ENCODE measurements at places on chromosomes 16 and 17.

DNA sequence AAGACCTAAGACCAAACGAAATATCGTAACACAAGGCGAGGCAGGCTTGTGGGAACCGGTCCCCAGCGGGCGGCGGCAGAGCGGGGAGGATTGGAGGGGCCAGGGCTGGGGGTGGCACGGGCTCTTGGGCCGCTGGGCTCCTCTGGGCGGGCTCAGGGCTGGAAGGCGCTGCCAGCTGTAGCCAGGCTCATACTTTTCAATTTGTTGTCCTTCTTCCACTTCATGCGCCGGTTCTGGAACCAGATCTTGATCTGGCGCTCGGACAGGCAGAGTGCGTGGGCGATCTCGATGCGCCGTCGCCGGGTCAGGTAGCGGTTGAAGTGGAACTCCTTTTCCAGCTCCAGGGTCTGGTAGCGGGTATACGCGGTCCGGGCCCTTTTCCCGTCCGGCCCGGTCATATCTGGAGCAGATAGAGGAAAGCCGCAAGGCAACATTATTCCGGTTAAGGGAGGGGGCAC is 1.5 kb downstream of the HOXB5 start:
- DNase-seq = no peak

DNA sequence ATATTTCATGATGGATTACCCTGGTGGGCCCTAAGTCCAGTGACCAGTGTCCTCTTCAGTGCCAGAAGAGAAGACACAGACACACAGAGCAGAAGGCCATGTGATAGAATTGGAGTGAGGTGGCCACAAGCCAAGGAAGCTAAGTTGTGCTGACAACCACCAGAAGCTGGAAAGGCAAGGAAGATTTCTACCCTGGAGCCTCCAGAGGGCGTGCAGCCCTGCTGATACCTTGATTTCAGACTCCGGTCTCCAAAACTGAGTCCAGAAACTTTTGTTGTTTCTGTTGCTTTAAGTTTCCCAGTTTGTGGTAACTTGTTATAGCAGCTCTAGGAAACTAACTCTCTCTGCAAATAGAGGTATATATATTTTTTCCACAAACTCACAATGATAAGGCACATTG is 396.6 kb upstream of the ASIC2 start:
- no peak for DNase-seq

DNA sequence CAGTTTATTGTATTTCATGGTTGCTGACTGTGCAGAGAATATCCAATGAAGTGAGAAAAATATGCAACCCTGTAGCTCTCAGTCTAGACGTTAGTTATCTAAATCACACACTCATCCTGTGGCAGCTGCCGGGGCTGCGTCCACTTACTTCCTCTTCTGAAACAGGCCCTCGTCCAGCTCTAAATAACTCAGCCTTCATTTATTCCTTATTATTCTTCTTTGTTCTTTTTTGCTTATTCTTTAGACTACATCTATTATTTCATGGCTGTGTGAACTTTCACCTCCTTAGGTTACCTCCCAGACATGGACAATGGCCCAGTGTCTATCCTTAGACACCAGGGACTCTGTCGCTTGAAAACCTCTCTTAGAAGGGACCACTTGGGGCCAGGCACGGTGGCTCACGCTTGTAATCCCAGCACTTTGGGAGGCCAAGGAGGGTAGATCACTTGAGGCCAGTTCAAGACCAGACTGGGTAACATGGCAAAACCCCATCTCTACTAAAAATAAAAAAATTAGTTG is 3.4 kb upstream of the THUMPD1 start:
- DNase-seq = no peak

GRCh38 chr16:48959204-48959603 is 322.4 kb downstream of the CBLN1 start:
- DNase-seq = no peak

GRCh38 chr17:337866-338265 is 14.7 kb downstream of the RPH3AL start:
- no peak for DNase-seq

- DNase-seq = no peak
Measured at GRCh38 chr16:81140930-81141780, 45.0 kb upstream of the GCSH start.

- DNase-seq = no peak
Measured at GRCh38 chr17:72125742-72126141, 4.9 kb downstream of the SOX9 start.

DNA sequence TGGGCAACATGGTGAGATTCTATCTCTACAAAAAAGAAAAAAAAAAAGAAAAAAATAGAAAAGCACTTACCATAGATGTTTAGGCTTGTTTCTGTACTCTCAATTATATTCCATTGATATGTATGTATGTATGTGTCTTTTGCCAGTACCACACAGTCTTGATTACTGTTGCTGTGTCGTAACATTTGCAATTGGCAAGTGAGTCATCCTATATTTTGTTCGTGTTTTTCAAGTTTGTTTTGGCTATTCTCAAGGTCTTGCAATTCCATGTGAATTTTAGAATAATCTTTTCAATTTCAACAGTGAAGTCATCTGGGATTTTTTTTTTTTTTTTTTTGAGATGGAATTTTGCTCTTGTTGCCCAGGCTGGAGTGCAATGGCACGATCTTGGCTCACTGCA is 19.3 kb downstream of the SPECC1 start:
- DNase-seq = no peak

- DNase-seq = no peak
Measured at GRCh38 chr17:45338996-45339535, 22.2 kb upstream of the MAP3K14 start.

Measured in CD4-positive, alpha-beta T cell (primary cell).